NCI-H460 (cell line): ENCODE measurements at places on chromosomes 3 and 15. TPM values are rescaled to one million over a fixed set of nuclear protein-coding genes. Genes with fewer than 3 reads are reported as not detected.
A peak's percentile ranks its signal among the peaks of the same experiment; 100 is the strongest.

DNA sequence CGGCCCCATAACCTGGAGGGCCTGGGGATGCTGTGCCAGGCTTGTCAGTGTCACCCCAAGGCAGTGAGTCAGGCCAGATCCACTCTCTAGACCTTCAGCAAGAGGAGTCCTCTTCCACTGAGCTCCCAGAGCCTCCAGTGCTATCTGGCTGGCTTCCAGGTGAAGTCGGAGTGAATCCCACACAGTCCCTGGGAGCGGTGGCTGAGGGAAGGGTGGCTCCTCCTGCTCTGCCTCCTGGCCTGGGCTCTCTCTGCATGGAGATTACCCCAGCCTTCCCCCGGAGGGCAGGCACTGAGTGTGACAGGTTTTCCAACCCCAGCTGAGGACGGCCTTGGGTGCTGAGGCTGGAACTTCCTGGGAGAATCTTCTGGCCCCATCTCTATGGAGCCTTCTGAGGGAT is 82.7 kb downstream of the EPHB1 start:
- DNase-seq, result no peak

ANKRD63 gene
- total RNA-seq, result not detected in 2 replicates

GRCh38 chr3:10975695-10976234 is 16.8 kb upstream of the SLC6A1 start:
- DNase-seq, result no peak

- DNase-seq, result peak; percentile 49
Measured at GRCh38 chr3:39668420-39668819, 141.0 kb upstream of the MYRIP start.

ZPLD1 gene
- not detected in 2 replicates for total RNA-seq

RPL22L1 gene
- 551 and 563 TPM in 2 replicates for total RNA-seq

GRCh38 chr3:195762611-195763010 is 41.8 kb downstream of the MUC20 start:
- DNase-seq, result no peak

GRCh38 chr3:167187221-167187620 is 192.9 kb downstream of the ZBBX start:
- no peak for DNase-seq
